Mesangial cell (primary cell): ENCODE measurements at places on chromosomes 6 and 20. TPM values are rescaled to one million over a fixed set of nuclear protein-coding genes. Genes with fewer than 3 reads are reported as not detected.

PRL gene
- total RNA-seq: not detected in 2 replicates

BPIFB2 gene
- not detected in 2 replicates for total RNA-seq

RAB44 gene
- under 0.01 TPM in 1 of 2 replicates, not detected in the other for total RNA-seq

RGS17 gene
- 2.5 and 5.2 TPM in 2 replicates for total RNA-seq

TP53TG5 gene
- total RNA-seq: not detected in 2 replicates

GTF3C6 gene
- total RNA-seq: 22.7 and 31.3 TPM in 2 replicates

BPIFA1 gene
- total RNA-seq: not detected in 2 replicates

SLC17A1 gene
- total RNA-seq: 0.25 TPM in 1 of 2 replicates, not detected in the other

SALL4 gene
- total RNA-seq: 0.65 and 1.8 TPM in 2 replicates

FAM209B gene
- not detected in 2 replicates for total RNA-seq

DNAH8 gene
- under 0.01 TPM in 1 of 2 replicates, not detected in the other for total RNA-seq

BTN1A1 gene
- 0.16 TPM in 1 of 2 replicates, not detected in the other for total RNA-seq

KIAA0408 gene
- total RNA-seq: 0.63 and 0.98 TPM in 2 replicates

BMP6 gene
- 0.13 and 0.49 TPM in 2 replicates for total RNA-seq

ADGRG6 gene
- 66.2 and 71.1 TPM in 2 replicates for total RNA-seq

HLA-G gene
- not detected in 2 replicates for total RNA-seq

SOX4 gene
- 31.0 and 137 TPM in 2 replicates for total RNA-seq

SYCP2 gene
- total RNA-seq: 0.13 and 0.16 TPM in 2 replicates

ROMO1 gene
- total RNA-seq: 239 and 471 TPM in 2 replicates

PACRG gene
- under 0.01 and 2.4 TPM in 2 replicates for total RNA-seq

HTR1E gene
- not detected in 2 replicates for total RNA-seq

LAMA2 gene
- 0.81 and 6.3 TPM in 2 replicates for total RNA-seq

FAM209A gene
- total RNA-seq: 0.49 TPM in 1 of 2 replicates, not detected in the other

AAR2 gene
- total RNA-seq: 33.2 and 35.9 TPM in 2 replicates

COL11A2 gene
- 0.33 and 0.63 TPM in 2 replicates for total RNA-seq

MYBL2 gene
- 6.7 and 118 TPM in 2 replicates for total RNA-seq

ADAM33 gene
- 0.33 and 2.2 TPM in 2 replicates for total RNA-seq

TPBG gene
- total RNA-seq: 37.8 and 51.3 TPM in 2 replicates

BMP5 gene
- 0.16 and 0.25 TPM in 2 replicates for total RNA-seq

HLA-DMA gene
- total RNA-seq: 1.8 TPM in 1 of 2 replicates, not detected in the other

ACSS2 gene
- total RNA-seq: 35.4 and 71.7 TPM in 2 replicates

MOG gene
- not detected in 2 replicates for total RNA-seq

SLC22A16 gene
- 2.3 TPM in 1 of 2 replicates, not detected in the other for total RNA-seq

TDRD6 gene
- not detected in 2 replicates for total RNA-seq

GTSF1L gene
- not detected in 2 replicates for total RNA-seq

JAG1 gene
- total RNA-seq: 42.5 and 44.5 TPM in 2 replicates

CLPSL1 gene
- not detected in 2 replicates for total RNA-seq

HLA-DPA1 gene
- 6.5 TPM in 1 of 2 replicates, not detected in the other for total RNA-seq

SPDEF gene
- not detected in 2 replicates for total RNA-seq

FAM83D gene
- total RNA-seq: 3.7 and 76.1 TPM in 2 replicates

SAMHD1 gene
- total RNA-seq: 14.3 and 21.5 TPM in 2 replicates

ZNF311 gene
- 0.49 and 1.0 TPM in 2 replicates for total RNA-seq

FRS3 gene
- 2.3 and 3.7 TPM in 2 replicates for total RNA-seq

MUC21 gene
- total RNA-seq: not detected in 2 replicates

WFDC2 gene
- 0.98 and 9.8 TPM in 2 replicates for total RNA-seq

UST gene
- 1.6 and 3.3 TPM in 2 replicates for total RNA-seq

KIF6 gene
- 0.16 and 1.3 TPM in 2 replicates for total RNA-seq

TSBP1 gene
- not detected in 2 replicates for total RNA-seq

TCF21 gene
- 2.1 and 4.7 TPM in 2 replicates for total RNA-seq

PPP1R16B gene
- under 0.01 TPM in 1 of 2 replicates, not detected in the other for total RNA-seq
